ENCODE measurements at places on chromosomes 6 and 20.
A peak's percentile ranks its signal among the peaks of the same experiment; 100 is the strongest.

- no peak for DNase-seq
Observed at GRCh38 chr20:35285806-35286076, 1.2 kb upstream of the EIF6 start.

- no peak for DNase-seq
Observed at GRCh38 chr6:37373822-37374471, 20.2 kb downstream of the RNF8 start.

DNA sequence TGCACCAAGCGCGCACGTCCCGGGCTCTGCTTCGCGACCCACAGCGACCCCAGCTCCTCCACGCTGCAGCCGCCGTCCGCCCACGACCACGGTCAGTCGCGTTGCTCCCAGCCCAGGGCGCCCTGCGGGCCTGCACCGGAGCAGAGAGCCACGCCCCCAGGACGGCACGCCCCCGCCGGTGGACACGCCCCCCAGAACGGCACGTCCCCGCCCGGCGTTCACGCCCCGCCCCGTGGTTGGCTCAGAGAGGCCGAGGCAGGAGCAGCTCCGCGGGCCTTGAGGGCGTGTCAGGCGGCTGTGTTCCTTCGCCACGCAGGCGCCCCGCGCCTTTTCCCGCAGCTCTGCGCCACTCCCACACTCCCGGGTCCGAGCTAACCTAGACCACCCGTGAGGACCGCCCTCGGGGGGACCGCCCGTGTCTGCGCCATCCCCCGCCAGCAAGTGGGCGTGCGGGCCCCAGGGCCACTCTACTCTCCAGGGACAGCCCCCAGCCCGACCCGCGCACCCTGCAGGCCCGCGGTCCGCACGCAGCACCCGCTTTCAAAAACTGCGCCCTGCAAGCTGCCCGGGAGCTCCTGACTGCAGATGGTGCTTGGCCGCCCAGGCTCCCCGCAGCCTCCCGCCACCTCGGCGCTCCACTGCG is at the start of gene RNASET2:
Gene RNASET2, minus strand, starts transcription at position 107 of the 643 bp plus-strand sequence. CDS start 368 bp downstream, outside the sequence.
- peak; percentile 93 for DNase-seq

GRCh38 chr6:105920071-105920470 is 166.1 kb upstream of the PRDM1 start:
- DNase-seq, result no peak

DNA sequence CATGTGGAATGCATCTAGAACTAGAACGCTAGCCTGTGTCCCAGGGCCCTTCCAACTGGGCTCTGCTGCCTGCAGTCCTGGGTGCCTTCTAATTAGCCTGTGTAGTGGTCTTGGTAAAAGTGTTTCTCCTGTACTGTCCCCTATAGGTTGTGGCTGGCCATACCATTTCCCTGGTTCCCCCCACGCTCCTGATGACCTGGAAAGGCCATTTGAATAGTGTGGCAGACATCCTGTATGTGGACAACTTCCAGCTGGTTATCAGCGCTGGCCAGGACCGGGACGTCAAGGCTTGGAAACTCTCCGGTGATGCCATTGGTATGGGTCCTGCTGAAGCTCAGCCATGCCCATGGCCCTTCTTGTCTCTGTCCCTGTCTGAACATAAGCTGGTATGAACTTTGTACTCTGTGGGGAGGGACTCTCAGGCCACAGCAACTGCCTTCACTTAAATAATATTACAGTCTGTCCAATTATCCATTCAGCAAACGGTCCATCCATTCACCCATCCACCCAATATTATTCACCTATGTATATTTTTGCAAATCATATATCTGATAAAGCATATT is 60.7 kb downstream of the SUN5 start:
- DNase-seq, result no peak

DNA sequence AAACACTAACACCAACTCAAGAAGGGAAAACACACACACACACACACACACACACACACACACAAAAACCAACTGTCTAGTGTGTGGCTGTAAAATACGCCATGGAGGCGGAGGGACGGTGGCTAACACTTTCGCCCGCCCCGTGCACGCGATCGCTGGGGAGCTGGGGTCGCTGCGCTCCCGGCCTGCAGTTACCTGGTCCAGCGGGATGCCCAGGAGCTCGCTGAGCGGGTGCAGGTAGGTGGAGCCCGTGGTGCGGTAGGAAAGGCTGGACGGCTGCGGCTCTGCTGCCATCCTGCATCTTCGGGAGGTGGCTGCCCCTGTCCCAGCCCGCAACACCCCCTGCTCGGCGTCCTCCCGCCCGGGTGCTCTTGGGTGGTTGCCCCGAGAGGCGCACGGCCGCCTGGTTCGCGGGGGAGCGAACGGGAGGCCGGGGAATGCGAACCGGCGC is 303 bp downstream of the MBOAT1 start:
- no peak for DNase-seq

DNA sequence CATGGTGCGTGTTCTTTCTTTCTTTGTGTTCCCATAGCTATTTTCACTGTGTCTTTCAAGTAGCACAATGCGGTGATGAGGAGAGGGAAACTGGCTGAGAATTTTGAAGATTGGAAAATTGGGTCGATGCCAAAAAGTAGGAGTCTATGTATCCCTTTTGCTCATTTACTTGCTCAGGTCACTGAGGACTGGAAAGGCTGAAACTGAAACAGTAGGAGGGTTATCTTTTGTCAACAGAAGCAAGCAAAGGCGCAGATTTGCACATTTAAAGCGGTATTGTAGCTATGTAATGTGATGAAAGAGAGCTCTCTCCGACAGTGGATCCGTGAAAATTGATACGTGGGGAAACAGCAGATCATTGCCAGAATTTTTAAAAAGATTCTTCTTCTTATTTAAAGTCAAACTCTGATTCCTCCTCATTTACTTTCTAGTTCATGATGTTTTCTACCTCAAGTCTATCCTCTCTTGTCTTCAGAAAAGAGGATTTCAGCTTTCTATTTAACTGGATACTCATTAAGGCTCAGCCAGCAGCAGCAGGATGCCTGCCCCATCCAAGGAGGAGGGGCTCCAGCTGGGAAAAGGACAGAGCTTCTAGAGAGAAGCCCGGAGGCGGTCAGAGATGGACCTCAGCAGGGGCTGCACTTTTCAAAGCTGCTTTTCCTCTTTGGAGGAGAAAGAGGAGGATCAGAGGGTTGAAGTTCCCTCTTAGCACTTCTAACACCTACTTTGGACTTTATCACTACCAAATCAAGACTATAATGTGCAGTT is 15.9 kb upstream of the FYN start:
- DNase-seq, result peak; percentile 4
